ENCODE measurements at places on chromosomes 1 and 21. TPM values are rescaled to one million over a fixed set of nuclear protein-coding genes. Genes with fewer than 3 reads are reported as not detected.
A peak's percentile ranks its signal among the peaks of the same experiment; 100 is the strongest.

The C2CD4D gene
- total RNA-seq, result 0.10 TPM

The CLIC6 gene
- total RNA-seq, result 4.1 TPM

The CFAP107 gene
- 0.62 TPM for total RNA-seq

The CELA2A gene
- total RNA-seq, result not detected

The MAP3K7CL gene
- 7.0 TPM for total RNA-seq

The TNFRSF1B gene
- 11.4 TPM for total RNA-seq

The MGST3 gene
- 137 TPM for total RNA-seq

The TRIM62 gene
- total RNA-seq, result 7.5 TPM

The DNAJC6 gene
- 2.4 TPM for total RNA-seq

GRCh38 chr1:178885869-178886268 is 15.0 kb upstream of the ANGPTL1 start:
- no peaks in the 10 kb centered on the region for H3K36me3 ChIP-seq
- DNase-seq, result no peak
- no peaks in the 10 kb centered on the region for H3K27me3 ChIP-seq

GRCh38 chr1:211135342-211135950 is 1.5 kb upstream of the KCNH1 start:
- H3K36me3 ChIP-seq, result no peaks in the 10 kb centered on the region
- no peak overlapping the region for H3K27ac ChIP-seq
- H3K4me1 ChIP-seq, result peaks cover 2% of the 10 kb centered on the region
- no peak for DNase-seq
- no peaks in the 10 kb centered on the region for H3K27me3 ChIP-seq

DNA sequence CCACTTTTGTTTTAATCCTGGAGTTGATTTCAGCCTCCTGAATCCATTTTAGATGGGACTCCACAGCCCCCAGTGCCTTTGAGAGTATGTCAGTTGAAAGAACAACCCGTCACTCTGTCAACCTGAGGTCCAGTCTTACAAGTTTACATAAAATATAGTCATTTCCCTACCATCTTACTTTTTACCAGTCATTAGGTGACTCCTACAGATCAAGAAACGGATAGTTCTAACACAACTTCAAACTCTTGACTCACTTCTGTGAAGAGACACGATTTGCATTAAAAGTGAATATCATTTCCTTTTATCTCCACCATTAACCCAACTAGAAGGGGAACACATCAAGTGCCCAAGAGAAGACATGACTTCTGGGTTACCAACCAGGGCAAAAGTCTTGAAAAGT is 147.1 kb downstream of the NTPCR start:
- no peaks in the 10 kb centered on the region for H3K27me3 ChIP-seq
- no peak overlapping the region for H3K27ac ChIP-seq
- DNase-seq, result no peak
- no peaks in the 10 kb centered on the region for H3K4me1 ChIP-seq

DNA sequence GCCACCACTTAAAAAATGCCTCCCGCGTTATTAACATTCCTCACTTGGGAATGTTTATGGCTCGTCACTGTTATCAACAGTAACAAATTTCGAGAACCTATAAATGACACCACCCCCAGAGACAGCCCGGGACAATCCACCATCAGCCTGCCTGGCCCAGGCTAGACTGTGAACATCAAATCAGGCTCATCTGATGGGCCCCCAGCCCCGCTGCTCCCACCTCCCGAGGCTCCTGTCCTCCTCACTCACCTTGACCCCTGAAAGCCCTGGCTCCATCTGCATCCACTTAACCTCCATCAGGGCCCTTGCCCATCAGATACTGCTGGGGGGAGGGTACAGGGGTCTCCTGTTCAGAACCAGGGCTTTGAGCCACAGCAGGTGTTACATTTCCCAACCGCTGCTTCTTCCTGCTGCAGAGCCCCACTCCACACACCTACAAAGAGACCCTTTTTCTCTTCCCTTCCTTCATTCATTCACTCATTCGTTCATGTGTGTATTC is 156.5 kb upstream of the VAMP3 start:
- no peak overlapping the region for H3K27ac ChIP-seq
- DNase-seq, result no peak
- H3K36me3 ChIP-seq, result no peaks in the 10 kb centered on the region
- no peaks in the 10 kb centered on the region for H3K4me1 ChIP-seq
- H3K4me3 ChIP-seq, result no peak overlapping the region

- H3K36me3 ChIP-seq, result no peaks in the 10 kb centered on the region
- DNase-seq, result no peak
- H3K4me3 ChIP-seq, result no peak overlapping the region
- H3K4me1 ChIP-seq, result no peaks in the 10 kb centered on the region
- H3K27ac ChIP-seq, result no peak overlapping the region
- no peaks in the 10 kb centered on the region for H3K27me3 ChIP-seq
These were observed 166.9 kb downstream of the TNFSF18 start for GRCh38 chr1:172883844-172884243.

DNA sequence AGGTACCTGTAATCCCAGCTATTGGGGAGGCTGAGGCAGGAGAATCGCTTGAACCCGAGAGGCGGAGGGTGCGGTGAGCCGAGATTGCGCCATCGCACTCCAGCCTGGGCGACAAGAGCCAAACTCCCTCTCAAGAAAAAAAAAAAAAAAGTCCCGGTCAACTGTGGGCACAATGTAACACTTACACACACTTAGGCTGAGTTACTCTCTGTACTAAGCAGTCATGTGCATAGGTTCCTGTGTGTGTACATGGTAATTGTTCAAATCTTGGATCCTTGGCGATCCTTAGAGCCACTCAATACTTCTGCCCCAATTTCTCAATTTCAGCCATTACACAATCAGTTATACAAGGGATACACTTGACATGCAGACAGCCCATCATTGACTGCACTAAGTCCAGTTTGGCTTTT is 11.6 kb downstream of the SDCCAG8 start:
- peaks cover 2% of the 10 kb centered on the region for H3K4me1 ChIP-seq
- H3K4me3 ChIP-seq, result no peak overlapping the region
- no peaks in the 10 kb centered on the region for H3K27me3 ChIP-seq

DNA sequence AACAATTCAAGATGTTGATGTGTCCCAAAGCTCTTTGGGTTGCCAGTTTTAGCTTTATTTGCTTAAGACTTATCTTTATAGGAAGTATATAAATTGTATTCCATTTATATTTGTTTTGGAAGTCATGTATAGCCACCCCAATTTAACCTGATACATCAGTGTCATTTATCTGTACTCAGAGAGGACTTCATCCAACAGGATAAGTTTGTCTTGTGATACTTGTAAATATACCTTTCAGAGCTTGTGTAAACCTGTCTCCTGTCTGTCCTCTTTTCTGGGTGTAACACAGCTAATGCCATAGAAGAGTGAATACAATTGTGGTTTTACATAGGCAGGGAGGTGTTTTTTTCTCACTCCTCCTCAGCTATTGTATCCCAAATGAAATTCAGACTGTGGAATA is 10.4 kb downstream of the PTGFR start:
- H3K4me3 ChIP-seq, result no peak overlapping the region
- DNase-seq, result no peak
- no peaks in the 10 kb centered on the region for H3K36me3 ChIP-seq
- no peaks in the 10 kb centered on the region for H3K4me1 ChIP-seq
- no peaks in the 10 kb centered on the region for H3K27me3 ChIP-seq

DNA sequence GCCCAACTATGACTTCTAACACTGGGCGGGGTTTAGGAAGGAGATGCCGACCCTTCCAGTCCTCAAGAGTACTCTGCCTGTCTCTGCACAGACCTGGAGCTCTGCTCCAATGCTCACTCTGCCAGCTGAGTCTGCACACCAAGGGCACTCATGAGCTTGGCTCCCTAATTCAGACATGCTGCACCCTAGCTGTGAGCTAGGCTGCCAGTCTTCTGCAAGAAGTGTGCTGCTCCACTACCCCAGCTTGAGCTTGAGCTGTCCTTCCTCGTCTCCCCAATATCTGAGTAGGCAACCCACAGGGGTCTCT is 13.2 kb downstream of the TP53BP2 start:
- H3K36me3 ChIP-seq, result no peaks in the 10 kb centered on the region
- H3K4me3 ChIP-seq, result no peak overlapping the region
- no peak for DNase-seq
- peaks cover 3% of the 10 kb centered on the region for H3K4me1 ChIP-seq

GRCh38 chr1:9901148-9902059 is 8.7 kb downstream of the CTNNBIP1 start:
- DNase-seq, result no peak
- peaks cover 13% of the 10 kb centered on the region for H3K4me1 ChIP-seq

- no peak for DNase-seq
- H3K36me3 ChIP-seq, result no peaks in the 10 kb centered on the region
- no peaks in the 10 kb centered on the region for H3K4me1 ChIP-seq
- no peaks in the 10 kb centered on the region for H3K27me3 ChIP-seq
These were observed 522.6 kb downstream of the ADGRL2 start for GRCh38 chr1:82323144-82323841.

DNA sequence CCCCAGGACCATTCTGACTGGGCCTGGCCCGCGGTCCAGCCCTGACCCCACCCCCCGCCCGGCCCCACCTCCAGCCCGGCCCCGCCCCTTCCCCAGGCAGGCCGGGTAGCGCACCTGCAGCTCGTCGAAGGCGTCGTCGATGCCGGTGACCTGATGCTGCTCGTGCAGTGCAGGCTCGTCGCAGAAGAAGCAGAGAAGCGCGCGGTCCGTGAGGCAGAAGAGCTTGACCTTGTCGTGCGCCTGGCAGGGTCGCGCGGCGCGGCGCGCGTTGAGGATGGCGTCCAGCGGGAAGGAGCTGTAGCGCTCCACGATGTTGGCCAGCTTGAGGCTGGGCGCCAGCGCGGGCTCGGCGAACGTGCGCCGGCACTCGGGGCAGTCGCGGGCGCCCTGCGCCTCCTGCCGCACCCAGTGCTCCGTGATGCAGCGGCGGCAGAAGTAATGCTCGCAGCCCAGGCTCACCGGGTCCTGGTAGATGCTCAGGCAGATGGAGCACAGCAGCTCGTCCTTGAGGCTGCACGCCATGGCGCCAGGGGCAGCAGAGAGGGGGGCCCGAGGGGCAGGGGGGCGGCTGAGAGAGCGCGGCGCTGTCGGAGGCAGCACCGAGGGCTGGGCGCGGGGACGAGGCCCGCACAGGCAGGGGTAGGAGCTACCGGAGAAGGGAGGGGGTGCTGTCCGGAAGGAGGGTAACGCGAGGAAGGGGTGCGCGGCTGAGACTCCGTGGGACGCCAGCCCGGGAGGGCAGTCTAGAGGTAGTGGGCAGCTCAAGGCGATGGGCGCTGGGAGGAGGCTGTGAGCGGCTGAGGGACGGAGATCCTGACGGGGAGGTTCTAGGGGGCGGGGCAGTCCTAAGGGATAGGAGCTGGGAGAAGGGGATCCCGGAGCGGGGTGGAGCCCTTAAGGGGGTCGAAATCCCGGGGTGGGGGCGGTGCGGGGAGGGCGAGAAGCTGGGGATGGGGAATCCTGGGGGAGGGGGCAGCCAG is 642 bp downstream of the TRIM62 start:
- peak overlapping the region; percentile 54 for H3K4me3 ChIP-seq
- DNase-seq, result peak; percentile 63
- peaks cover 6% of the 10 kb centered on the region for H3K4me1 ChIP-seq
- no peaks in the 10 kb centered on the region for H3K36me3 ChIP-seq
- H3K27ac ChIP-seq, result peak overlapping the region; percentile 26

DNA sequence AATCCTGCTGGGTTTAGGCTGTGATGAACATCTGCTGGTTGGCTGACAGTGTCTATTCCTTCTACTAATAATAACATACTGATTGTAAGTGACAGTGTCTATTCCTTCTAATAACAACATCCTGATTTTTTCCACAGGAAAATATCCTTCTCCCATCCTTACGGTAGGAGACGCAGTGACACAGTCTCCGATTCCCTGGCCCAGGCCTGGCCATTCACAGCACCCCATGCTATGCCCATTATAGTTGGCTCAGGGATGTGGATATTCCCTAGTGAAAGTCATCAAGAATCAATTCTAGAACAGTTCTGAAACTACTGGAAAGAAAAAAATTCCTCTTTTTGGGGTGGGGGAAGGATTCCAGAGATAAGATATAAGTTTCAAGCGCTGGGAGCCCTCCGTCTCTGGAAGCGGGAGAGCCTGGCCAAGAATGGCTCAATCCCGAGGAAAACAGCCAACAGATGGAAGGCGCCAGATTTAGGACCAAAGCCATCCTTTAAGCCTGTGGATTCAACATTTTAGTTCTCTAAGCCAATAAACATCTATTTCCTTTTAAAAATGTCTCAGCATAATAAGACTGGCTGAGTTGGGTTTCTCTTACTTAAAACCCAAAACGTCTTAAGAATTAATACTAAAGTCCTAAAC is 88.6 kb downstream of the GPATCH2 start:
- no peaks in the 10 kb centered on the region for H3K4me1 ChIP-seq
- H3K27me3 ChIP-seq, result no peaks in the 10 kb centered on the region
- no peak for DNase-seq
- H3K36me3 ChIP-seq, result no peaks in the 10 kb centered on the region
- no peak overlapping the region for H3K27ac ChIP-seq
